Vagina (tissue), 2 donors: ENCODE measurements at places on chromosomes 2 and 18. TPM values are rescaled to one million over a fixed set of nuclear protein-coding genes. Genes with fewer than 3 reads are reported as not detected.

CYP20A1 gene
- 19.4 TPM for total RNA-seq

DNA sequence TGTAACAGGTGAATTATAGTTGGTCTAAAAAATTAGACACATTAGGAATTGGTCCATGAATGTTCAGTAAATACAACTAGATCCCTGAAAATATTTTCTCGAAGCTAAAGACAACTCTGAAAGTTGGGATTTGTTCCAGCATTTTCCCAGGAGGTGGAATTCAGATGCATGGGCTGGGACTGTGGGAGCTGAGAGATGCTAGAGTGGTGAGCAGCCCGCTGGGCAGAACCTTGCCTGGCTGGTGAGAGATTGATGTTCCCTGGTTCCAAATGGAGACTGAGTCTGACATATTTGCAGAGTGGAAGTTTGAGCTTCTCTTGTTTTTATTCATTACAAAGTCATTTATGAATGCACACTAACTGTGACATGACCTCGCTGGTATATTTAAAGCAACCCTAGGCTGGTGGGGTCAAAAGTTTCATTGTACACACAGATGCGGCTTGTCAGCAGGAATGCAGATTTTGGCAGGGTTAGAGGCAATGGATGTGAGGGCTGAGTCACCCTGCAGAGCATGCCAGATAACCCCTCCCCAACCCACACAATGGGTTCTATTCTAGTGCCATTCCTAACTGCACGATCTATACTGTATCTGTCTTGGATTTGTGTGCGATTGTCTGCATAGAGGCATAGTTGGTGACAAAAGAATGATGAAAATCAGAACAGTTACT lies 23.5 kb upstream of the TMEM178A start:
- DNase-seq, result no peak

GRCh38 chr2:216318521-216318874 lies 53.8 kb downstream of the MARCHF4 start:
- DNase-seq, result no peak

DNA sequence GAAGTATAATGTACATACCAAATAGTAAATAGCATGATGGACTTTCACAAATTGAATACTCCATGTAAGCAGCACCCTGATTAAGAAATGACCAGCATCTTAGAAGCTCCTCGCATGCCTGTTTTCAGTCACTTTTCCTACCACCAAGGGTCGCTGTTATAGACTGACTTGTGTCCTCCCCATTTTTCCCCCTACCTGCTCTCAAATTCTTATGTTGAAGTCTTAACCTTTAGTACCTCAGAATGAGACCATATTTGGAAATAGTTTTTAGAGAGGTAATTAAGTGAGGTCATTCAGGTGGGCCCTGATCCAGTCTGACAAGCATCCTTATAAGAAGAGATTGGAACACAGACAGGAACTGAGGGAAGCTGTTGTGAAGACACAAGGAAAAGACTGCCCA lies 125.9 kb downstream of the LYPD6 start:
- no peak for DNase-seq

- DNase-seq, result no peak
Measured at GRCh38 chr2:181164699-181165098, 184.3 kb downstream of the UBE2E3 start.

LINC00305 gene
- not detected for total RNA-seq

GRCh38 chr2:86035883-86036668 lies 69.6 kb downstream of the POLR1A start:
- no peak for DNase-seq
